ENCODE measurements at places on chromosomes 1 and 21.

DNA sequence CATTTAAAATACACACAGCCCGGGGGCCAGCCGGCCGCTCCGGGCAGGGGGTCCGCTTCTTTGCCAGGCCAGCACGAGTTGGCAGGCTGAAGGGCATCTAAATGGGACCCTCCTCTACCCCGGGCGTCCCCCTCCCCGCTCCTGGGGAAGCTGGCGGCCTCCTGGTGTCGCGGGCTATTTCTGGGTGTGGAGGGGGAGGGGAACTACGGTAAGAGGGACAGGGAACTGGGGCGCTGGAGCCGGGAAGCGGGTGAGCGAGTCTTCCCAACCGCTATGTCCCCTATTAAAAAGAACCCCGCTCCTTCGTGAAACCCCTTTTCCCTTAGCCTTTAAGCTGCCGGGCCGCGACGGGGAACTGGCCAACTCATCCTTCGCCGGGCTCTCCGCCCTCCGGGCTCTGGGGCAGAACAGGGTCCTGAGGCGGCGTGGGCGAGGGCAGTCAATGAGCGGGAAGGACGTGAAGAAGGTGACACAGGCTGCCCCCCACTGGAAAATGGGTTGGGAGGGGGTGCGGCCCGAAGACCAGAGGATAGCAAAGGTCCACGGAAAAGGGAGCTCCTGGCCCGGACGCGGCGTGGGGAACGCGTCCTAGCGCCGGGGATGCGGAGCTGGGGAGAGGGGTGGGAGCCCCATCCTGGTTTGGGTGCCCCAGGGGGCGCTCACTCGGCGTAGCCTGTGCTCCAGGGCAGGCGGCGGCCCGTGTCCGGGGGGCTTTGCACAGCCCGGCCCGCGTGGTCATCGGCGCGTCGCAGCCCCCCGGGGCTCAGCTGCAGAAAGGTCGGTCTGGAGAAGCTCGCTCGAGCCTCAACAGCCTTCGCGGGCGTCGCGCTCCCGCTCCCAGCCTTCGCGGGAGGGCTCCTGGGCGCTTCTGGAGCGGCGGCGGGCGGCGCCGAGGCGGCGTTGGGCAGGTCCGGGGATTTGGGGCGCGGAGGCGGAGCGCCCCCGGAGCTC is 544 bp downstream of the PPM1J start:
- no peak for DNase-seq

GRCh38 chr1:98323906-98324358 is 337.6 kb upstream of the SNX7 start:
- DNase-seq: no peak

DNA sequence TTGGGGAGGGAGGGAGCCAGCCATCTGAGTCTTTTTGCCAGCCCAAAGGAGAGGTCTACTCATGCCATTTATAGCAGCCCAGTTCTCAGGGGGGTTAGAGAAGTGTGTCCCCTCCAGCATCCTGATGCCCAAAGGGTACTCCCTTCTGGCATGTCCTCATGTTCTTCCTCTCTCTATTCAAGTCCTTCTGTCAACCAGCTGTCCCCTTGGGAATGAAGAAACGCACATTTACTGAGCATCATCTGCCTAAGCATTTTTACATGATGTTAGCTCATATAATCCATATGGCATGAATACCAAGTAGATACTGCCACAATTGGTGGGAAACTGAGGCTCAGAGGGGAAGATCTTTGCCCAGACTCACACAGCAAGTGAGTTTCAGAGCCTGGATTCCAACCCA is 14.8 kb upstream of the TACSTD2 start:
- DNase-seq: no peak

DNA sequence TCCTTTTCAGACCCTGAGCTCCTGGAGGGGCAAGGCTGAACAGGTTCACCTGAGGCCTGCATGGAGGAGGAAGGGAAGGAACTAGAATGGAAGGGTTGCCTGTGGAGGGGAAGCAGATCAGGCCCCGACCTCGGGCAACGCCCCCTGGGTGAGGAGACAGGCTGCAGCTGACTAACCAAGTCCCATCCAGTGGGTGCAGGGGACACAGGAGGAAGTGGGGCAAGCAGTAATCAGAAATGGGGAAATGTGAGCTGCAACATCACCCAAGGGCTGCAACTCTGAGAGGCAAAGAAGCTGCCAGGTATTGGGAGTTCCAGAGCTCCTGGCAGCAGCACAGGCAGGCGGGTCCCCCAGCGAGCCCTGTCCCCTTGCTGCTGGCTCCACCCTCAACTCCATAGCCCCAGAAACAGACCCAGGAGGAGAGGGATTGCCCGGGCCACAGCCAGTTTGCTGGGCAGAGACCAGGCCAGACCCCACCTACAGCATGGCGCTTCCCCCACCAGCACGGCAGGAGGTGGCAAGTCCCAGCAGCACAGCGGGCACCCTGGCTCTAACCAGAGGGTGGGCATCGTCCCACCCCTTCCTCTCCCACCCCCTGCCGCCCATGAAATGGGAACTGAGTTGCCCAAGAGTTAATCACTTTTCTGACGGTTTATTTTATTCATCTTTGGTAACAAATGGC is 38.5 kb downstream of the MRPL37 start:
- DNase-seq: no peak

GRCh38 chr1:101898137-101898536 is 98.6 kb downstream of the OLFM3 start:
- DNase-seq: no peak

DNA sequence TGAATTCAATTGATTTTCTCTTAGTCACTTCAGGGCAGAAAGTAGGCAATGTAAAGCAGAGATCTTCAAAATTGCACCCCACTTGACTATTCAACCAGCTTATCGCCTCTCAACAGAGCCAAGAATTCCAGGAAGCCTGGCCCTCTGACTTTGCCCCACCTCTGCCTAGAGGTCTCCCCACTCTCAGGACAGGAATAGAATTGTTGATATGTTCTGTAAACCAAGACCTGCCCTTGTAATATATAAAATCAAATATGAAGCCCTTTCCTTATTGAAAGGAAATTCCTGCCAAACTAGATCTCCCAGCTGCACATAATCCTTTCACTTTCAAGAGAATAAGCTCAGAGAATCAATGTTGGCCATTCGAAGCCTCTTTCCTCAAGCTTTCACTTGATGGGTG is 116.1 kb upstream of the DPT start:
- no peak for DNase-seq

- DNase-seq: no peak
Observed at GRCh38 chr21:34942911-34943310, 106.2 kb downstream of the RUNX1 start.

DNA sequence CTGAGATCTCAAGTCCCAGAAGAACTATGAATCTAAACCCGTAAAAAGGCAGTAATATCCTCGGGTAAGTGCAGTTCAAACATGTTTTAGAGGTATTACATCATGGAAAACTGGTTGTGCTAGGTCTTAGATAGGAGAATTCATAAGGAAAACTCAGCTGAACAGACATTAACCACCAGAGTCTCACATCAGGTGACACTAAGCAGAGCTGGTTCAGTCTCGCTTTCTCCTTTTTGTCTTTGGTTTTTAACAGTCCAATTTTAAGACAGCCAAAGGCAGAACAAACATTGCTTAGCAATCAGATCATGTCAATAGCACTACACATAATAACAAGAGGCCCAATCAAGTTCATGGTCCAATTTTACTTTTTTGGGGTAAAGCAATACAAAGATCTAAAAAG is 63.1 kb upstream of the MUTYH start:
- no peak for DNase-seq

GRCh38 chr1:8090241-8090702 is 64.2 kb upstream of the ERRFI1 start:
- no peak for DNase-seq

DNA sequence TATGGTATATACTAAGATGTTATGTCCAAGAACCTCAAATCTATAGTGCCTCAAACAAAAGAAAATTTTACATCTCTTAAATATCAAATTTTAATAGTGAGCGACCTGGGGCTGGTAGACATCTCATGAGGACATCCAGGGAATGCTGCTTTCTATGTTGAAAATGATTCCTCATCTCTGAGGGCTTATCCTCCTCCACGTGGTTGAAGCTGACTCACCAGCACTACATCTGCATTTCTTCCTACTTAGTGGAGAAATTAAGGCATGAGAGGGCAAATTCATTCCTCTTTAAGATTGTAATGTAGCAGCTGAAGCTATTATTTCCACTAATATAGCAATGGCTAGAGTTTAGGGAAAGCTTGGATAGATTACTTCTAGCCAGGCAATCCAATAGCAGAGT is 529.5 kb downstream of the COL11A1 start:
- no peak for DNase-seq

GRCh38 chr1:58515794-58516401 is 30.6 kb downstream of the OMA1 start:
- peak; percentile 58 for DNase-seq

DNA sequence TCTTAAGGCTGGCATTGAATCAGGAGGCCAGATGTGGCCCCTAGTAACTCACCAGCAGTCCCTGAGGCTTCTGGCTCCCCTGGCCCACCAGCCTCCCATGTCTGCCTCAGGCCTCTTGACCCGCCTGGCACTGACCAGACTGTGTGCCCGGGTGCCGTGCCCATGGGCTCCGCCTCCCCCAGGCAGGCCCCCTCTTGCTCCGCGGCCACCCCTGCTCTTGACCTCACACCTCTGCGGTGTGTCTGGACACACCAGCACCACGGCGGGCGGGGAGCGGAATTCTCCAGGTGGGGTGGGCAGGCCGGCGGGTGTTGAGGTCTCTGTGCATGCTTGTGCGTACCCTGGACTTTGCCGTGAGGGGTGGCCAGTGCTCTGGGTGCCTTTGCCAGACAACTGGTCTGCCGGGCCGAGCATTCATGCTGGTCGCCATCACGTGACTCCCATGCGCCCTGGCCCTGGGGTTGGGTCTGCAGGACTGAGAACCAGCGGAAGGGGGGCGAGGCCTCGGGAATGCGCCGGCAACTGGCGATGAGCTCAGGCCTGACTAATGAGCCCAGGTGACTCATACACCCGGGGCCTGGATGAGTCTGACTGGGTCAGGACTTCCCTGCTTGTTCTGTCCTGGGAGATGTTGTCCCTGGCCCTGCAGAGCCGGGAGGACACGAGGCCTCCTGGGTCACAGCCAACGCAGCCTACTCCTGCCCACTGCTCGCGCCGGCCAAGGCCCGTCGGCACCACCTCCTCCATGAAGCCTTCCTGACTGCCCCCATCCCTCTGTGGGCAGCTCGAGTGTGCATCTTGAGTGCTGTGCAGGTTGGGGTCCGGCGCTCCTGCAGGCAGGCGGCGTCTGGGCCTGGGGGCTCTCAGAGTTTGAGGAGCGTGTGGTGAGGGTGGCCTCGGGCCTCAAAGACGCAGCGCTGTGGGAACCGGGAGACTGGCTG is 22.6 kb downstream of the COL18A1 start:
- no peak for DNase-seq

DNA sequence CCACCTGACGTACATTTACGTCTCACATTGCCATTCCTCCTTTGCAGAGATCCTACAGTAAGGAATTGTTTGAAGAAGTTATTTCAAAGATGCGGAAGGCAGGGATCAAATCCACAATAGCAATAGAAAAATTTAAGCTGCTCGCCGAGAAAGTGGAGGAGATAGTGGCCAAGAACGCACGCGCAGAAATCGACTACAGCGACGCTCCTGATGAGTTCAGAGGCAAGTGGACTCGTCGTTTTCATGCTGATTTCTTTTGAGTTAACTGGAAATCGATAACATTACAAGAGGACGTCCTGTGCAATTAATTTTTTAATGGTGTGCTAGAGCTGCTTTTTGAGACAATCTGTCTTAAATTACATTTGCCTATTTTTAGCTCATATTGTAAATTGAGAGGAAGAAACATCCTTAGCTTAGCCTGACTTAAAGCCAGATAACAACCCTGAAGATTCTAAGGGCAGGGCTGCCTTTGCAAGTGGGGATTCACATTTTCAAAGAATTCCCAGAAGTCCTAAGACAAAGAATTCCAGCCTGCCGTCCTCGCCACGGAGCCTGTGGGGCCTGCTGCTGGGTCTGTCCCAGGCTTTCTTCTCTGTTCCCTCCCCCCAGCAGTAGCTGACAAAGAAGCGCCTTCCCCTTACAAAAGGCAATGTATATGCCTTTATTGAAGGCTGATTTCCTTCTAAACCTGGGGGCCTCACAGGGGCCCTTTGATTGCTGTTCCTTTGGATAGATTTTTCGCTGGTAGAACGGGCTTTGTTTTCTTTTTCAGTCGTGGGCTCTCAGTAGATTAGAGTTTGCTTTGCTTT is 31.6 kb upstream of the KIF1B start:
- DNase-seq: no peak

DNA sequence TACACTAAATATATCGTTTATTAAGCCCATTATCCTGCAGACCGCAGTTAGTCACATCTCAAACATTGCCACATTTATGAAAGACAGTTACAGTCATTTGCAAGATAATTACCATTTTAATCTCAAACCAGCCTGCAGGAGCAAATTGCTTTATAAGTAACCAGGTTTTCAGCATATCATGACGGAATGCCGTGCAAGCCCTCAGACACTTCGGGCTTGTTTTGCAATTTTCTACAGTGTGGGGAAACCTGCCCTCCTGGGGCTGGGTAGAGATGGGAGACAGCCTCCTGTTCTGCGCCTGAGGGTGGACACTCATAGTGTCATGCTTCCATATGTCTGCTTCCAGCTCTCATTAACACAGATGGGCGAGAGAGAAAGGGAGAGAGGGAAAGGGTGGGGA is 563.9 kb downstream of the NPHP4 start:
- no peak for DNase-seq

DNA sequence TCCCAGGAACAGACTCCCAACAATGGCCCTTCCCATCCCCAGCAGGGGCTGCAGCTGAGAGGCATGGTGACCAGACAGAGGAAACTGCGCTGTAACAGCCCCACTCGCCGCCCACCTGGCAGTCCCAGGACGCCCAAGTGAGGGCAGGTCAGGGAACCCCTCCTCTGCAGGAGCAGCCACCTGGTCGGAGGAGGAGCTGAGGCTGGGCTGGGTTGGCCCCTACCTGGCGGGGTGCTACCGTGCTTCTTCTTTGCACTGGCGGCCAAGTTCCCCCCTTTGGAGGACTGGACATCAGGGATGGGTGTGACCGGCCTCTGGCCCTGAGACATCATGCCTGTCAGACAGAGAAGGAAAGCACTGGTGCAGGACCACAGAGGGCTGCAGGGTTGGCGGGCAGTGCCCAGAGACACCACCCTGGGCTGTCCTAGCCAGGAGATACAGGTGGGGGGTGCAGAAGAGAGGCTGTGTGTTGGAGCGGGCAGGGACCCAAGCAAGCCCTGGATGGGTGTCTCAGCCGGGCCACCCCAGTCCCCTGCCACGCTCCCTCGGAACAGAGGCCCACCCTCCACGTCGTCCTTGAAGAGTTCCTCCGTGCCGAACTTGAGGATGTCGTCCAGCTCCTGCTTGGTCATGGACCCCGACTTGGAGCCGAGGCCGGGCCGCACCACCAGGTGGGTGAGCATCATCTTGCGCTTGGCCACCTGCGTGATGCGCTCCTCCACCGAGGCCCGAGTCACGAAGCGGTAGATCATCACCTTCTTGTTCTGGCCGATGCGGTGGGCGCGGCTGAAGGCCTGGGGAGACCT is 51.6 kb downstream of the CHD5 start:
- no peak for DNase-seq

GRCh38 chr21:45737485-45738166 is 94.1 kb downstream of the PCBP3 start:
- DNase-seq: no peak

Measured in NCI-H2107 (cell line).